Epithelial cell of prostate (primary cell): ENCODE measurements at places on chromosomes 13 and 19.

DNA sequence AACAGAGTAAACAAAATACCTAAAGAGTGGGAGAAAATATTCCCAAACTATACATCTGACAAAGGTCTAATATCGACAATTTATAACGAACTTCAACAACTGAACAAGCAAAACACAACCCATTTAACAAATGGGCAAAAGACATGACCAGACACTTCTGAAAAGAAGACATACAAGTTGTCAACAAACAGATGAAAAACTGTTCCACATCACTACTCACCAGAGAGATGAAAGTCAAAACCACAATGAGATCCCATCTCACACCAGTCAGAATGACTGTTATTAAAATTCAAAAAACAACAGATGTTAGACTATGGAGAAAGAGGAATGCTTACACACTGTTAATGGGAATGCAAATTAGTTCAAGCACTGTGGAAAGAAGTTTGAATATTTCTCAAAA, 233.8 kb upstream of the EDNRB start:
- DNase-seq: no peak

DNA sequence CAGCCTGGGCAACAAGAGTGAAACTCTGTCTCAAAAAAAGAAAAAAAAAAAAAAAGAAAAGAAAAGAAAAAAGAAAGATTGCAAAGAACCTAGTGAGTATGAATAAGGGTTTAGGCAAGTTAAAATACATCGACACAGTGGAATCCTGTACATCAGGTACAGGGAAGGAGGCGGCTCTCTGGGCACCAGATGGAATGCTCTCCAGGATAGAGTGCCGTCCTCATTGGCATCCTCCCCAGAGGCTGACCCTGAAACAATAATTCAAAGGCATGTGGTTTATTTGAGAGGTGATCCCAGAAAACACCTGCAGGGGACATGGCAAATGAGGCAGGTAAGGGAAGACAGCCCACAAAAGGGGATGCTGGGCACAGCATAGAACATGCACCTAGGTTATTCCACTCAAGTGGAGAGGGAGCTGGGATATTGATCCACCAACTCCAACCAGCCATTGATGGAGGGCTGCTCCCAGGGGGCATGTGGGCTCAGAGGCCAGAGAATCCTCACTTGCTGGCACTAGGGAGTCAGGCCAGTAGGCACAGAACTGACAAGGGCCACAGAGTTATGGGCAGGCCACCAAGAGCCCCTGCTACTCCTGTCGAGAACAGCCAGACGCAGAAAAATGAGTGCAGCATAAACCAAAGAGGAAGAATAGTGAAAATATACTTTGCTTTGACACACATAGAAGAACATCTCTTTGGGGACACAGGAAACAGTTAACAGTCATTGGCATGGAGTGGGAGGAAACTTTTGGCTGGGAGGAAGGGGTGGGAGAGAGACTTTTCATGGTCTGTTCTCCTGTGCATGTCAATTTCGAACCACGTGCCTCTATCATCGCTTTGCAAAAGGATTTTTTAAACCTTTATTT, 4.2 kb downstream of the TSPAN16 start:
- DNase-seq: no peak

GRCh38 chr19:47790398-47790814, 11.9 kb downstream of the SELENOW start:
- no peak for DNase-seq

DNA sequence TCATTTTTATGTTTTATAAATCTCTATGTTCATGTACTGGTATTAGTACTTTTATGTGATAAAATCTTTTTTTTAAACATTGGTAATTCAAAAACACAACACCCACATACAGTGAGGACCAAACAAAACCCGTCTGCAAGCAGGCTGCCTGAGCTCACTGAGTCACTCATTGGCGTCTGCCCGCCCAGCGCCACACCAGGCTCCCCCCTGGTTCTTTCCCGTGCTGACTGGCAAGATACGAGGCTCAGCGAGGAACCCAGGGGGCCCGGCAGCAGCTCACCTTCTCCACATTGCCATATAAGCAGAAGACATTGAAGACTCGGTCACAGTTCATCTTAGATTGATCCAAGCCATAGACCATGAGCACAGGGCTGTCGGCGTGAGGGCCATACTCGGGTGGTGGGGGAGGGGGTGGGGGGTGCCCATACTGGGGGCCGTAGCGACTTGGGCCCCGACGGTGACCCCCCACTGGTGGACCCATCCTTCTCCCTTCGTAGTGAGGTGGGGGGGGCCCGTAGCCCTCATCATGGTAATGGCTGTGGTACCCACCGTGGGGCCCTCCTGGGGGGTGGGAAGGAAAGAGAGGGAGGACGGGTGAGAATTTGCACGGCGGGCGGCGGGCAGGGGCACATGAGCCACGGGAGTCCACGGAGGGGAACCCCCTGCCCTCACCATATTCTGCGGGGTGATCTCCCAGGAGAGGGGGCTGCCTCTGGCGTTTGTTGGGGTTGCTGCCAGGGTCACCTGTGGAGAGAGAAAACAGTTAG, 8.4 kb upstream of the ECH1 start:
- no peak for DNase-seq

- DNase-seq: no peak
Measured at GRCh38 chr19:7159105-7159933, 89.8 kb downstream of the ZNF557 start.

DNA sequence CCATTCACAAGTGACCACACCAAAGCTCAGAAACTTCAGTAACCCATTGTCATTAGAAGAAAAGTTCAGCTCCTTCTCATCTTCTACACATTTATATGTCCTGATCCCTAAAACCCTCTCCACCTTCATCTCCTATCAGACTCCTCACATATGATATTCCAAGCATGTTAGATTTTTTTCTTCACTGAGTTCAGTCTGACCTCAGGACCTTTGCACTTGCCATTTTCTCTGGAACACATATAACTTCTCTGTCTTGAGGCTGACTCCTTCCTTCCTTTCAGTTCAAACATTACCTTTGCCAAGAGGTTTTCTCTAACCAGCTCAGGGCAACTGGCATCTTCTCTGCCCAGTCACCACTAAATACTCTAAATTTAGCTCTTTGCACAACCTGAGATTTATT, 54.1 kb downstream of the C13orf42 start:
- DNase-seq: no peak

- DNase-seq: no peak
Measured at GRCh38 chr13:43054803-43055802, 31.7 kb downstream of the DNAJC15 start.

DNA sequence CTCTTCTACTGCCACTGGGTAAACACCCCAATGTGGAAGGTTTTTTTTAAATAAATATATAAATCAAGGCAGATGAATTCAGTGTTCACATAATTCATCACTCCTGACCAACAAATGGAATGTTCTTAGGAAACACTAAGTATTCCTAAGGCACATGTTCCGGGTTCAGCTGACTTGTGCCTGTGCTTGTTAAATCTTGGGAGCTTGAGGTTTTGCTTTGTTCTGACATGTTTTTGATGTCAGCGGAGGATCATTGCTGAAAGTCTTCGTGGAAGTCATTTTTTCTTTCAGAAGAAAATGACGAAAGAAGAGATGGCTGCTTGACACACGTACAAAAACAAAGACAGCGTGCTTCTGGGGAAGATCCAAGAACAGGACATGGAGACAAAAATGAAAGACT, 185.8 kb downstream of the MZT1 start:
- DNase-seq: peak; percentile 84

DNA sequence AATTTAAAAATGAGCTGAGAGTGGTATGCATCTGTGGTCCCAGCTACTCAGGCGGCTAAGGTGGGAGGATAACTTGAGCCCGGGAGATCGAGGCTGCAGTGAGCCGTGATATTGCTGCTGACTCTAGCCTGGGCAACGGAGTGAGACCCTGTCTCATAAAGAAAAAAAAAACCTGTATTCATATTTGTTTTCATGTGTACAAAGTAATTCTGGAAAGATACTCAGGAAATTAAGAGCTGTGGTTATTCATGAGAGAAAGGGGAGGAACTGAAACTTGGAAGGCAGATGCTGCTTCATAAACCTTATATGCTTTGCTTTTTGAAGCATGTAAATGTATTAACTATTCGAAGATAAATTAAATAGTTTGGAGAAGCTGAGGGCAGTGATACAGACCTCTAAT, 8.8 kb upstream of the RLN3 start:
- no peak for DNase-seq

DNA sequence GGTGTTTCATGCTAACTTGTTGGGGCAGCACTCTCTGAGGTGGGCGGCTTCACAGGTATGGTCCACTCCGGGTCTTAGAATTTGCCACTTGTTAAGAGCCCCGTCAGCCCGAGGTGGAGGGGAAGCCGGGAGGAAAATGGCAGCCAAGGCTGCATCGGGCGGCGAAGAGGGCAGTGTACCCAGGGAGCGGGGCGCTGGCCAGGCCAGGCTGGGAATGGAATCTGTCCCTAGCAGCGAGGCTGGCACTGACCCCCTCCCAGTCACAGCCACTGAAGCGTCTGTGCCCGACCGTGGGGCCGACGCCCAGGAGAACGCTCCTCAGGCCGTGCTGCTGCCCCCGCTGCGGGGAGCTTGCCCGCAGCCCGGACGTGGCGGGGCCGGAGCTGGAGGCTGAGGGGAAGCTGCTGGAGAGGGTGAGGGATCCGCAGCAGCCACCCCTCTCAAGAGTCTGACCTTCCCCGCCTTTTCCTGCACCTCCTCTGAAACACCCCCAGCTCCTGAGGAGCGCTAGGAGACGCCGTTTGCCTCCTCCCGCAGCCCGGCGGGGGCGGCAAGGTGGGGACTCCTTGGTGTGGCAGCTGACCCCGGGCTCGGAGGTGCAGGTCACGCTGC, 313.8 kb upstream of the SPRY2 start:
- DNase-seq: no peak

GRCh38 chr13:70905035-70905434, 796.8 kb upstream of the KLHL1 start:
- no peak for DNase-seq

- no peak for DNase-seq
Measured at GRCh38 chr13:25380741-25381324, 9.1 kb downstream of the ATP8A2 start.

DNA sequence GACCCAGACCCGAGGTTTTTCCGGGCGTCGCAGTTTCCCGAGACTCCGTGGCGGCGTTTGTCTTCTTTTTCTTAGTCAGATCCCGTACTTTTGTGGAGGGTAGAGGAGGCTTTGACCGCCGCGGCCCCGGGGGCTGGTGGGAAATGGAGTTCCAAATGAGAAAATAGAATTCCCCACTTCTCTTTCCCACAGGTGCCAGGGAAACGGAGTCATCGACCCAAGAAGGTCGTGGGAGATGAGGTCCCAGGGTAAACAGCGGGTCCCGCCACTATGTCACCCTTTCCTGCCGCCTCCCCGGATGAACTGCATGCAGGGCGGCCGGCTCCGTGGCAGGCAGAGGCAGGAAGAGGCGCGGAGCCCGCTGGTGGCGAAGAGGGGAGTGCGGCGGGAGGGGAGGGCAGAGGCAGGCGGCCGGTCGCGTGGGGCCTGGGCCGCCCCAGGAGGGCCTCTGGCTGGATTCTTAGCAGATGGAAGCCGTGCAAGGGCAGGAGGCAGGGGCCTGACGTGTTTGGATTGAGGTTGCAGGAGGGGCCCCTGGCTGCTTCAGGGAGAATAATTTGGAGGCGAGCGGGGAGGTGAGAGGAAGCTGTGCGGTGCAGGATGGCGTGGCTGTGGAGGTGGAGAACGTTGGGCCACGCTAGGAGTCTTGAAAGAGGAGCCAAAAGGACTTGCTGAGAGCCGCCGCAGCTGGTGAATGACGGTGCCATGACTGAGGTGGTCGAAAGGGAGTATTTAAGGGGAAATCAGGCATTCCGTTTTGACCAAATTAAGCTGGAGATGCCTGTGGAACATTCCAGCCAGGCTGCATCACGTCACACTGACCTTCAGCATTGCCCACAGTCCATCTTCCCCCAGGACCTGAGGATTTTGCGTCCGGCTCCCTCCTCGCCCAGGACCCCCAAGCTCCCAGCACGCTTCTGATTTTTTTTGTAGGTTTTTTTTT, 11.7 kb downstream of the CYTH2 start:
- no peak for DNase-seq

DNA sequence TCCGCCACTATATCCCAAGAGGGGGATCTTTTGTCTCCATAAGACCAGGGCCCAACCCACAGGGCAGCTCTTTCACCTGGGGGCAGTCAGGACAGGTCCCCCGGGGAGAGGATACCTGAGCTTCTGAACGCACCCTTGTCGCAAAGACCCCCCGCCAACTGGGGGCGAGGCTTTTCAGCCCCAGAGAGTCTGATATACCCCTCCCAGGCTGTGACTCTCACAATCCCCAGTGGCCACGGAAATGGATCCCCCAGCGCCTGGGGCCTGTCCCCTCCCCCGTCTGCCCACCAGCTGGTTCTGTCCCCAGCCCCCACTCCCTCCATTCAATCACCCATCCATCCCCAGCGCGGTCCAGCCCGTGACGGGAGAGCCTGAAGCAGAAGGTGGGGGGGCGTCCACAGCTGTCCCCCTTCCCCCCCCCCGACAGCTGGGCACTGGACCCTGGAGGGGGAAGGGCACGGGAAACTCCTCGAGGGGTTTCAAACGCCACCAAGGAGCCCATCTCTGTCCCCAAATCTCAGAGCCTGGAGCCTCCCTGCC, 823 bp downstream of the DOCK6 start:
- no peak for DNase-seq

GRCh38 chr19:50928831-50929230, 17.6 kb upstream of the KLK4 start:
- DNase-seq: no peak

DNA sequence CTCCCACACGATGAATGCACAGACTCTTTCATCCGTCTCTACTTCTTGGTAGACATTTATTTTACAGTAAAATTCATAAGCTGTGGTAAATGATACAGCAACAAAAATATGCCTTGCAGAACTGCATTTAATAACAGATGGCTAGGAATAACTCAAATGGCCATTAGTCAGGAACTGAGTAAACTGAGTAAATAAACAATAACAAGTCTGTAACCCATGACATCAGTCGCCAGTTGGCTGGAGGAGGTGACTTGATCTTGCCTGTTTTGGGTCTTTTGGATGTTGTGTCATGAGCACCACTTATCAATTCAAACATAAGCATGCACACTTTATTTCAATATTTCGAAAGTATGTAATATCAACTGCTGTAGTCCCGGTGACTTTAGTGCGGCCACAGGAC, 632.6 kb upstream of the ARGLU1 start:
- DNase-seq: no peak

DNA sequence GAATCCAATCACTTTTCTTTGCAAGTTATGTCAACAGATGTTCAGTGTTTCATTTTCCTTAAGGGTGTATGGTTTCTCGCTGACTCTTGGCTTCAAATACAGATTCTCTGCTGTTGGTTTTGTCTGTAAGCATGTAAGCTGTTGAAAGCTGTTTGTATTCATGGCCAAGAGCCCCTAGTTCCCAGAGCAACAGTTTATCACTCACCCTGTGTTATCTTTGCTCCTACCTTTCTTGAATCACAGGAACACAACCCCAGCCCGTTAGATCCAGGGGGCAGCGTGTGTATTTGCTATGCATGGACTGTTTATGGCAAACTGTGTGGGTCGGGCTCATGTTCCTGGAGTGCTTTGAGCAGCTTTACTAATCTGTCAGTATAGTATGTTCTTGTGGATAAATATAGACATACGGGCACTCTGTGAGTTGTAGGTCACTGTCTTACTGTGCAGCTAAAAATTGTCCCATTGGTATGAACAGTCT, 28.9 kb downstream of the FRY start:
- no peak for DNase-seq
